Activated T-cell treated with anti-CD3 and anti-CD28 coated beads, Interleukin-2, amount 50 U/mL, for 4 hours (primary cell): ENCODE measurements at places on chromosomes 13 and 19.

- no peak for DNase-seq
Observed at GRCh38 chr13:77986713-77987112, 68.1 kb upstream of the EDNRB start.

DNA sequence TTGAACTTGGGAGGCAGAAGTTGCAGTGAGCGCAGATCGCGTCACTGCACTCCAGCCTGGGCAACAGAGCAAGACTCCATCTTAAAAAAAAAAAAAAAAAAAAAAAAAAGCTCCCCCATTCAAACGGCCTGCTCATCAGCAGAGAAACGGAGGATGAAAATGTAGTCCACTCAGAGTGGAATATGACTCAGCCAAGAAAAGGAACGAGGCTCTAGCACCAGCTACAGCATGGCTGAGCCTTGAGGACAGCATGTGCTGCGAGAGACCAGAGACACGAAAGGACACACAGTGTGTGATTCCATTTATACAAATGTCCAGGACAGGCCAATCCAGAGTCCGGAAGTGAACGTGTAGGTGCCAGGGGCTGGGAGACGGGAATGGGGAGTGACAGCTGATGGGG, 18.1 kb upstream of the MIER2 start:
- no peak for DNase-seq

GRCh38 chr19:46111376-46111775, 13.1 kb downstream of the IGFL3 start:
- DNase-seq, result no peak

GRCh38 chr19:2113439-2114211, 16.9 kb downstream of the IZUMO4 start:
- DNase-seq, result no peak

- no peak for DNase-seq
Observed at GRCh38 chr19:2166741-2167738, 3.3 kb downstream of the DOT1L start.

- DNase-seq, result no peak
Observed at GRCh38 chr19:14577885-14578427, 4.9 kb upstream of the CLEC17A start.

- no peak for DNase-seq
Observed at GRCh38 chr19:54152878-54153524, 6.5 kb downstream of the LENG1 start.

DNA sequence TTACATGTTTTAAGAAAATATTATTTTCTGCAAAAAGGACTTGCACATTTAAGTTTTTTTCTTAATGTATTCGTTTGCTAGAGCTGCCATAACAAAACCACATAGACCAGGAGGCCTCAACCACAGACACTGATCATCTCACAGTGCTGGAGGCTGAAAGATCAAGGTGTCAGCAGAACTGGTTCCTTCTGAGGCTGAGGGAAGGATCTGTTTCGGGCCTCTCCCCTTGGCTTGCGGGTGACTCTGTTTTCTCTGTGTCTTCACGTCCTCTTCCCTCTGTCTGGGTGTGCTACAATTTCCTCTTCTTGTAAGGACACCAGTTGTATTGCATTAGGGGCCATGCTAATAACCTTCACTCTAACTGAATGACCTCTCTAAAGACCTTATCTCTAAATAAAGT, 364.2 kb downstream of the IRS2 start:
- DNase-seq, result no peak

GRCh38 chr19:55082020-55082851, 6.6 kb downstream of the EPS8L1 start:
- DNase-seq, result peak; percentile 35

DNA sequence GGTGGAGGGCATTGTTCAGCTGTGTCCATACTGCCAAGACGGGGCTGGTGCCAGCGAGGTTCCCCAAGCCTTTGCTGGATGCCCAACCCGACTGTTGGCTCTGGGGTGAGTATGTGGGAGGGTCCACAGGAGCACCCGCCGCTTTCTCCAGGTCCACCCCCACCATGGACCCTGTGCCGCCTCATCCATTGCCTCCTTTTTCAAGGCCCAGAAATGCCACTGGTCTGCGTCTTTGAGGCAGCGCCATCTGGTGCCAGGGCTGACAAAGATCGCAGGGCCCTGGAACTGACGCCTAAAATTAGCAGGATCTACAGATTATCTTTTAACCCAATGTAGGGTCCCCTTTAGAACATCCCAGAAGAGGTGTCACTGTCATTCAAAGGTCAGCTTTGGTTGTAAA, 34.6 kb downstream of the NFIX start:
- DNase-seq, result no peak

- no peak for DNase-seq
Observed at GRCh38 chr19:10751109-10751953, 33.5 kb downstream of the DNM2 start.

DNA sequence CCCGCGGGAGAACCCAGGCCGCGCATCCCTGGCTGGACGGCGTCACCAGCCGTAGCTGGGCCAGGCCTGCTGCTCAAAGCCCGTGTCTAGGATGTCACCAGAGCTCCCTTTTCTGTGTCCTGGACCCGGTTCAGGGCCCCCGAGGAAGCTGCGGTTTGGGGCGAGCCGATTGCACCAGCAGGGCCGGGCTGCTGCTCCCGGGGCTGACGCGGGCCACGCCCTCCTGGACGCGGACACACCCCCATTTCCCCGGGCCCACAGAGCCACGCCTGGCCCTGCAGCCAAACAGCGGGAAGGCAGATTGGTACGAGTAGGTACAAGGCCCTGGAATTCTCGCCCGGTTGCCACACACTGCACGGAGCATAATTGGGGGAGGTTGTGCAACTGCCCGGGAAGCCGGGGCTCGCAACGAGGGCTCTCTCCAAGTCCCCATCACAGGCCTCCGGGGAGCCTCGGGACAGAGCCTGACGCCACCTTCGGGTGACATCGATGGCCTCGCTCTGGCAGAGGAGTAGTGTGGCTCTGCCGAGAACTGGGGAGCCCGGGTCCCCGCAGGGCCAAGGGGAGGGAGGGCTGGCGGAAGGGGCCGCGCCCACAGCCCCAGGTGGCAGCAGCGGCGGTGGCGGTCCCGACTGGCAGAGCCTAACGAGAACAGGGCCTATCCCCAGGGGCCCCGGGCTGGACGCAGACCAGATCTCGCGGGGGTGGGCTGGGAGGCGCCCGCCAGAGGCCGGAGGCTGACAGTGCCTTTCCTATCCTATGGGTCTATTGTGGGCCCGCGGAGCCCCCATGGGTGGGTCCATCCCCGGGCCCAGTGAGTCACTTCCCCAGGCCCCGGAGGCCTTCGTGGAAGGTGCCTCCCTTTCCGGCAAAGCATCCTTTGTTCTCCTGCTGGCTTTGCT, 23.5 kb downstream of the KCTD15 start:
- DNase-seq, result peak; percentile 34
